Dorsolateral prefrontal cortex (tissue), 122 donors: ENCODE measurements at places on chromosomes 1 and 21. TPM values are rescaled to one million over a fixed set of nuclear protein-coding genes. Genes with fewer than 3 reads are reported as not detected.

FAM151A gene
- total RNA-seq, result not detected

- DNase-seq, result no peak
Observed at GRCh38 chr1:232351335-232351734, 278.6 kb downstream of the SIPA1L2 start.

DNA sequence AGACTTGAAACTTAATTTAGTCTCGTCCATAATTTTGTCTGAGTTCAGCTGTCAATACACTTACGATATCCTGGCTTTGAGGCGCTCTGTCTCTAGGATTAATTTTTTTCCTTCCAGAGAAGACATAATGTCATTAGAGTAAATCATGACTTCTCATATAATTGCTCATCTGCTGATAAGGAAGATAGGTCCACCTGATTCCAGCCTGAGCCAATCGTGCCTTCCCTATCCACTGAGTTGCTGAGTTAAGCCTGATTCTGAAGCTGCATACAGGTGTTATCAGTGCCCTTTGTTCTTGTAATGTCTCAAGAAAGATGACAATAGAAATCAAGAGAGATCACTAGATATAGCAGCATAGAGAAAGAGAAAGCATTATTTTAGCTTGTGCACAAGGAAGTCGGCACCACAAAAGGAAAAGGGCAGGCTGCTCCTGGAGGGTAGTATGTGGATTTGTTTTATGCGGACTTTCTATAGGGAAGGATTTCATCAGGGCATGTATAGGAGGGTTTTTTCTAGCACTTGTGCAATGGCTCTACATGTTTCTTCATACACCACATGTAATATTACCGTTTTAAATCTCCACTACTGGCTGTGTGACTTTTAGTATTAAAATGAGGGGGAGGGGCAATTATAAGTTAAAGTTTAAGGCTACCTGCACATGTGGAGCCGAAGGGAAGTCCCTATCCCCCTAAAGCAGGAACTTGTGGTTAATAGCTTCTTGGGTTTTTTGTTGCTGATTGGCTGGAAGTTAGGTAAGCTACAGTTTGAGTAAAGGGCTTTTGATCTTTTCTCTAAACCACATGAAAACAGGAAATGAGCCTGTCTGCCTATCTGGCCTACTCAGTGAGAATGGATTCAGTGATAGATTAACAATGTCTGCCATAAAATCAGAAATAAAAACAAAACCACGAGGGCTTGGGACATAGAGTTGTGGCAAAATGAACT lies 133.4 kb downstream of the PLPPR5 start:
- DNase-seq, result no peak

LHX8 gene
- not detected for total RNA-seq
